ENCODE measurements at places on chromosomes 6 and 20.

GRCh38 chr6:83442752-83443151 lies 11.9 kb upstream of the ME1 start:
- DNase-seq = no peak

DNA sequence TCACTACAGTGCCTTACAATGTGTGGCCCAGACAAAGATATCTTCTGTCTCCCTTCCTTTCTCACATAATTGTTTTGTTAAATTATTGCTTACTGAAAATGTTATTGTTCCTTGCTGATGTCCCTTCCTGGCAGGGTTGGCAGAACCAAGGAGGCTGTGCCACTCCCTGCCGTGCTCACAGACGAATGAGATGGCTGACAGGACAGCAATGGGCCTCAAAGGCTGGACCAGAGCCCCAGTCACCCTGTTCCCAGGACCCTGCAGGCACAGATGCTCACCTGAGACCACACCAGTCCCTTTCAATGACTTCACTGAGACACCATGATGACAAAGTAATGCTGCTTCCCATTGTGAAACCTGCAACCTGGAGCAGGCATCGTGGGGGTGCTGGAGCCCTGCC lies 375.1 kb downstream of the HACE1 start:
- DNase-seq = no peak

- no peak for DNase-seq
Measured at GRCh38 chr6:101716810-101717209, 323.3 kb downstream of the GRIK2 start.

DNA sequence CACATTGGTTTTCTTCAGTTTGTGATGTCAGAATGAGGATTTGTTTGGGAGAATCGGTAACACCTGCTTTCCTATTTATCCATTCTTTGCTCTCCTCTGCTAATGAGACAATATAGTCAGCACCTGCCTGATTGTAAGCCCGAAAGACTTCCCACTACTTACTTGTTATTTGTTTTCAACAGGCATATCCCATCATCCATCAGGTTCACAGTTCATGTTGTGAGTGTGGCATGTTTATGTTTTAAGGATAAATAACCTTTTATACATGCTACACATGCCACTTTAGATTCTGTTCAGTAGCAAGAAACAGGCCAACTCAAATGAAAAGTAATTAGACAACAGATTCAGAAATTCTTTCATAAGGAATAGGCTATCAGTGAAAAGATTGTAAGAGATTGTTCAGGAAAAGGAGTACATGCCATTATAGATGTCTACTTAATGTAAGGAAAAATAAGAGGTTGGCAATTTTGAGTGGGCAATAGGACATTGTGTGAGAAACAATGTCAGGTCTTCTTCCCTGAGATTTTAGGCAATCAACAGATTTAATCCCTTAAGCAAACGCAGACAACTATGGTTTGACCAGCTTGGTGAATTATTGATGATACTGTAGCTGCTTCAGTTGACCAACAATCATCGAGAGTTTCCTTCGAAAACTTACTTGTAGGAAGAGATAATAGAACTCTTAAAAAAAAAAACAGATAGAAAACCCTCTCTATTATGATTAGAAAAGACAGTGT lies 7.9 kb upstream of the GPRC6A start:
- DNase-seq = no peak

DNA sequence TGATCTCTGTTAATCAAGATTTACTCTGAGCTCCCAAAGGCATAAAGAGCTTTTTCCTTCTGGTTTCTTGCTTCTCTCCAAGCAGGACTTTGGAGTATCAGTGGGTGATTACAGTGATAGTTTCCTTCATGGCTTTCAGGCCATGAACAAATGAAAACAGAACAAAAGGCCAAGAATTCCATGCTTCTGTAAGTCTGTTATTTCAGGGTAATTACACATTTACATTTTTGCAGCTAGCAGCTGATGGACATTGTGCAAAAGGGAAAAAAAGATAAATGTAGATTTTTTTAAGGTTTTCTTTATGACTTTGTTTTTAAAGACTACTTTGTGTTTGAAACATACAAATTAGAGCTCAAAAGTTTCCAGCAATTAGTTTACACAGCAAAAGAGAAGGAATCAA lies 441.6 kb downstream of the PLCB1 start:
- DNase-seq = no peak

- DNase-seq = no peak
Measured at GRCh38 chr20:41412324-41413120, 45.9 kb upstream of the EMILIN3 start.

DNA sequence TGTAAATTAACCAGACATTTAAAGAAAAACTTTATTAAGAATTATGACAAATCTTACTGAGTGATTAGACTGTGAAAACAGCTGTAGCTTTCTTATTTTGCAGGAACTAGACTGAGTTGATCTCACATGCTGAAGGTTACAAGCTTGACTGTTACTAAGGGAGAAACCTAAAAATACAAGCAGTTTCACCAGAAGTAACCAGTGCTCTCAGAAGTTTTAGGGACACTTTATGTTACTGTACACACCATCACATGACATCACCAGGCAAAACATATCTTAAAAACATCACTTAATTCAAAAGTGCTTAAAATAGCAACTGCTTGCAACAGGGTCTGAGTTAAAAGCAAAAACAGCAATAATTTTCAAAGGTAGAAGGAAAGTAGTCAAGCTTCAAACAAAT lies 5.4 kb downstream of the FBXO30 start:
- DNase-seq = no peak

GRCh38 chr6:156597095-156597494 lies 180.1 kb upstream of the ARID1B start:
- no peak for DNase-seq

DNA sequence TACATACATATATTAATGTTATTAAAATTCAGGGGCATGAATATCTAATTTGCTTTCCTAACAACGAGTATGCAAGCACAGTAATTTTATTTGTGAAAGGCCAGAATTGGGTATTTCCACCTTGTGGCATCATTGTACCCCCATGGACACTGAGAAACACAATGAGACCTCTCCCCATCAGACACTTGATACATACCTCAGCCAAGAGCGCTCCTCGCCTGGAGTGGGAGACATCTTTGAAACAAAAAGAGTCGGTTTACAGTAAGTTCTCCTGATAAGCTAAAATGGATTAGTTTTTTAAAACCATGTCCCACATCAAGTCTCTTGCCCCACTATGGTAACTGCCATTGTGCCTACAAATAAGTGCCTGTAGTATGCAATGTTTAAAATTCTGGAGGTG lies 2.1 kb downstream of the CNR1 start:
- DNase-seq = no peak

GRCh38 chr6:159017757-159018559 lies 18.0 kb upstream of the RSPH3 start:
- DNase-seq = no peak

DNA sequence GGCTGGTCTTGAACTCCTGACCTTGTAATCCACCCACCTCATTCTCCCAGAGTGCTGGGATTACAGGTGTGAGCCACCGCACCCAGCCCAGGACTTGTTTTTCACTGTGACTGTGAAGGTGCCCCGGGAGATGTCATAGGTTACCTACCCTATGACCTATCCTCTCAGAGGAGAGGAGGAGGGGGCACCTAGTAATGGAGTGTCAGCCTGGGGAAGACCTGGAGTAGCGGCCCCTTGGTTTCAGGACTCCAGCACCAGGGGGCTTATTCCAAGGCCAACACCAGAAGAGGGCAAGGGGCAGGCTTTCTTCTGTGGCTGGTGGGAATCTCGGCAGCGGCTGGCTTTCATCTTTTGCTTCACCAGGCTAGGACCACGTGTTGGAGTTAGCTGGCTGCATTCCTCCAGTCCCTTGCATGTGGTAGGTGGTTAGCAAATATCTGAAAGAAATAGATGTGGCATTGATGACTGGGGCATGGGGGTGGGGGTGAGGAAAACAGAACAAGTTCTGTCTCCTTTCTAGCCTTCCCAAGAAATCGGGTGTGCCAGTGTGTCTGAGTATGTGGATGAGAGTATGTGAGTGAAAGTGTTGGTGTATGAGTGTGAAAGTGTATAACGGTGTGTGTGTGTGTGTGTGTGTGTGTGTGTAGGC lies 7.9 kb upstream of the ITPR3 start:
- DNase-seq = no peak

DNA sequence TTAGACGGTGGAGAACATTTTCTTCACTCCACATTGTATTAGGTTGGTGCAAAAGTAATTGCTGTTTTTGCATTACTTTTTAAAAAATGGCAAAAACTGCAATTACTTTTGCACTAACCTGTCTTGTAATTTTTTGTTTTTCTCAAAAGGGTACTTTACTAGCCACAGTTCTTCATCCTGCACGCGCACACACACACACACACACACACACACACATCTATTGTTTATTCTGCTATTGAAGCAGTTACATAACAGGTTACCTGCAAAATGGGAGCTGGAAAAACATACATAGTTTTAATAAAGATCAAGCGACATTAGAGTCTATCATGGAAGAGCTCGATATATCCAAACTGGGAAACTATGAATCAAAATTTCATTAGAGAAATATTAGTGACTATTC lies 235.2 kb downstream of the SIM1 start:
- DNase-seq = no peak

DNA sequence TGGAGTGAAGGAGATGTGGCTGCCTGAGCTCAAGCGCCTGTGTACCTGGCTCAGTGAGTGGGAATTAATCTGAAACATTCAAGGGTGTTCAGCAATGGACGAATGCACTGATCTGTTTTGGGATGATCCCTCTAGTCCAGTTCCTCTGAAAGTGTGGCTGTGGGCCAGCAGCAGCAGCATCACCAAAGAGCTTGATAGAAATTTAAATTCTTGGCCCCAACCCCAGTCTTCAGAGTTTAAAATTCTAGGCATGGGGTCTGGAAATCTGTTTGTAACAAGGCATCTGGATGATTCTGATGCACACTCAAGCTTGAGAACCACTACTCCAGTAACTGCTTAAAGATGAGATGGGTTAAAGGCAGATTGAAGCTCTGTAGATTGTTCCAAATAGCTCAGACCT lies 59.2 kb downstream of the STMND1 start:
- no peak for DNase-seq

DNA sequence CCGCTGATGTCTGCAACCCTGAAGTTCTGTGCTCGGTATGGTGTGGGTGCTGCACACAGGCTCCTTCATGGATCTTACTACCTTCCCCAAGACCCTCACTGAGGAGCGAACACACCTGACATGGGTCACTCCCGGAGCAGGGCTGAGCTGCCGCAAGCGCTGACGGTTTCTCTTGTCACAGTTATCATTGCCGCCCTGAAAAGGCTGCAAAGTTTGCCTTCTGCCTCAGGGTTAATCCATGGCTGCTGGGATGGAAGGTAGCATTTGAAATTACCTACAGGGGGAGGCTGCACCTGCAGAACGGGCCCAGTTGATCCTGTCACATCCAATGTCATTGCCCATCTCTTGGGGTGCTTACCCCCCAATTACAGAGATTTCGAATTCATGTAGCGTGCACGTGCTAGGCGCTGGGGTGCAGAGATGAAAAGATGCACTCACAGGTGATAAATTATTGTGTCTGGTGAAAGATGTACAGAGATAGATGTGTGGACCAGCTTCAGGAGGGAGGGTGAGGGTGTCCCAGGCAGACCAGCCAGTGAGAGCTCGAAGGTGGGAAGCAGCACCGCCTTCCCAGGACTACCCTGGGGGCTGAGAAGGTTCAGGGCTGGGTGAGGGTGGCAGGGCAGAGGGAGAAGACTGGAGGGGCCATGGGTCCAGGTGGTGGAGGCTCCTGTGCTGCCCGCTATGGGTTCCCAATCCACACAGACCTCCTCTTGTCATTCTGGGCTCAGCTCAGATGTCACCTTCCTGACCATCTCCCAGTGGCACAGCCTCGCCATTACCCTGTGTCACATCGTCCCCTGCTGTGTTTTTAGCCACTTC lies 120.1 kb downstream of the SYCP2 start:
- no peak for DNase-seq

- DNase-seq = no peak
Measured at GRCh38 chr20:62254021-62254724, 15.9 kb downstream of the OSBPL2 start.

- DNase-seq = peak; percentile 33
Measured at GRCh38 chr6:150491131-150491810, 108.4 kb upstream of the PLEKHG1 start.

- DNase-seq = no peak
Measured at GRCh38 chr20:7571521-7572055, 368.7 kb downstream of the HAO1 start.

DNA sequence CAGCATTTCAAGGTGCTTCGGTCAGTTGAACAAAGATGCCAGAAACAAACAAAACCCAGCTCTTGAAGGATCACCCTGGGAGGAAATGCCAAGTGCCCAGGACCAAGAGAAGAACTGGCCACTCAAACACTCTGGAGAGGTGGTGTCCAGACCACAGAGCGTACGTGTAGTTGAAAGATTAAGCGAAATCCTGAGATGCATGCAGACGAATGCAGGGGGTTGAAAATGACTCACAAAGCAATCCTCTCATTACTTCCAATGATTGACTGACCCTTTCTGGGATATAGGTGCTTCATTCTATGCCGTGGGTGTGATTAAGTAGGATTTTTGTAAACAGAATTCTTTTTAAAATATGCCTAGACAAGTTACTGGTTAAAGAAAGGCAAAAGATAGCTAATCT lies 71.5 kb upstream of the ATXN1 start:
- DNase-seq = no peak

Measured in kidney capillary endothelial cell (primary cell).